ENCODE measurements at places on chromosomes 2 and 18.

DNA sequence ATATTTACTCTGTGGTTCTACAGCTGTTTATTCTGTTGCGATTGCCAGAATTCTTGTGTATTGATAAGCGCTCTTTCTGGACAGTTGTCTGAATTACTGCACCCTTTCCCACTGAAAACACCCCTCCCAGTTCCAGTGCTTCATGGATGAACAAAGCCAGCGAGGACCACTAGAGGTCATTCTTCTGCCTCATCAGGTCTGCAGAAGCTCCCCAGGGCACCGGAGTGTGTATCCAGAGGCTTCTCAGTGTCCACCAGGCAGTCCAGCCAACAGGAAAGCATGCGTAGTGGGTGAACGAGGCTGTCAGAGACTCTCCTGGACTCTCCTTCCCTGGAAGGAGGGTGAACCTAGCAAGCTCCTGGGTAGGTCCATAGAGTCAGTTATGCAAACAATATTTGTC lies 40.6 kb upstream of the INHBB start:
- no peak for DNase-seq

GRCh38 chr18:6775702-6776101 lies 46.2 kb downstream of the ARHGAP28 start:
- DNase-seq = no peak

- DNase-seq = no peak
Observed at GRCh38 chr18:25825056-25825455, 265.4 kb downstream of the SS18 start.

- no peak for DNase-seq
Observed at GRCh38 chr2:148627224-148627623, 17.3 kb upstream of the EPC2 start.

DNA sequence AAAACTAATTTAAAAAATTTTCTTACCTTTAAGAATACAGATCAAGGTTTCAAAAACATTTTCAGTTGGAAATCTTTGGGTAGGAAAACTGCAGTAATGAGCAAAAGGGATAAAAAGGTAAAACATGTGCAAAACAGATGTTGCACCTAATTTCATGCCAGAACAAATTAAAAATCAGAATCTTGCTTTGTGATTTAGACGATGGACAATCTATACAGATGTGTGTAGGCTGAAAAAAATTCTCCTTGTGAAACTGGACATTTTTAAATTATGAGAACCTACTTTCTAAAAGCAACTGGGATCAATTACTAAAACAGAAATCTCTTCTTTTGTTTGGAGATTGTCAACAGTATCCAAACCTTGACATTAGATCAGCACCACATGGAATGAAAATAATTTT lies 183.2 kb upstream of the ITGA4 start:
- DNase-seq = no peak

DNA sequence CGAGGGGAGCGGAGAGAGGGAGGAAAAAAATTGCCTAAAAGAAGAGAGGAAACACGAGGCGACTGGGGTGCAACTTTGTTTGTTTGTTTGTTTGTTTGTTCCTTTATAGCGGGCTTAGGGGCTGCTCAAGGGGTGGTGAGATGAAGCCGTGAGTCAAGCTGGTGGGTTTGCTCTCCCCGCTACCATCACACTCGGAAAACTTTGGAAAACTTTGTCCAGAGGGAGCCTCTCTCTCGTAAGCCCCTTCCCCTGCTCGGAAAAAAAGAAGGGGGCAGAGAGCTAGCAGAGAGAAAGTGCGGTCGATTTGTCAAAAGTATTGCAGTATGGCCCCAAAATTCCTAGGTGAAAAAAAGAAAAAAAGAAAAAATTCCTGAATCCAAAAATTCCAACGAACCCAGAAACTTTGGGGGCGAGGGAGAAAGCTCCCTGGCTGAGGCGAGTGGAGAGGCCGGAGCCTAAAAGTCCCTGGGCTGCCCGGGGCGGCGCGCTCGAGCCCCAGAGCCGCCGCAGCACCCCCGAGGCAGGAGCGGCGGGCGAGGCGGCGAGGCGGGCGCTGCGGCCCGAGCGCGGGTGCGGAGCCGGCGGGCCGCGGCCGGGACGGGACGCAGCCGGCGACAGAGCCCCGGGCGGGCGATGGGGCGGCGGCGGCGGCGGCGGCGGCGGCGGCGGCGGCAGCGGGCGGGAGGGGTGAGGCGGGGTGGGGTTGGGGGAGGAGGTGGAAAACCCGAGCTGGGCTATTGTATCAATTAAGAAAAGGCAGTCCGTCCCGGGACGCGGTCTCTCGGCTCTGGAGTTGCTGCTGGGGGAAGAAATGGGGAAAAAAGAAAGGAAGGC lies 558 bp upstream of the CYP26B1 start:
- no peak for DNase-seq

- DNase-seq = no peak
Observed at GRCh38 chr2:119820275-119820674, 60.6 kb downstream of the PTPN4 start.

DNA sequence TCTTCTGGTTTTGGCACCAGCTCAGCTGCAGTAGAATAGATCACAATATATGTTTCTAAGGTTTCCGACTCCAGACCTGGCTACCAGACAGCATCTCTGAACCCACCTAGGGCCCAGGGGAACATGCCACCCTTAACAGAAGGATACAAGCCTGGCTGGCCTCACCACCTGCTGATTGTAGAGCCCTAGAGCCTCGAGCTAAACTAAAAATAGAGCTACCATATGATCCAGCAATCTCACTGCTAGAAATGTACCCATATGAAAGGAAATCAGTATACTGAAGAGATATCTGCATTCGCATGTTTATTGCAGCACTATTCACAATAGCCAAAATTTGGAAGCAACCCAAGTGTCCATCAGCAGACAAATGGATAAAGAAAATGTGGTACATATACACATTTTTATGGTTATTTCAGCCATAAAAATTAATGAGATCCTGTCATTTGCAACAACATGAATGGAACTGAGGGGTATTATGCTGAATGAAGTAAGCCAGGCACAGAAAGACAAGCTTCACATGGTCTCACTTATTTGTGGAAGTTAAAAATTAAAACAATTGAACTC lies 242.4 kb upstream of the SLC39A10 start:
- DNase-seq = no peak

DNA sequence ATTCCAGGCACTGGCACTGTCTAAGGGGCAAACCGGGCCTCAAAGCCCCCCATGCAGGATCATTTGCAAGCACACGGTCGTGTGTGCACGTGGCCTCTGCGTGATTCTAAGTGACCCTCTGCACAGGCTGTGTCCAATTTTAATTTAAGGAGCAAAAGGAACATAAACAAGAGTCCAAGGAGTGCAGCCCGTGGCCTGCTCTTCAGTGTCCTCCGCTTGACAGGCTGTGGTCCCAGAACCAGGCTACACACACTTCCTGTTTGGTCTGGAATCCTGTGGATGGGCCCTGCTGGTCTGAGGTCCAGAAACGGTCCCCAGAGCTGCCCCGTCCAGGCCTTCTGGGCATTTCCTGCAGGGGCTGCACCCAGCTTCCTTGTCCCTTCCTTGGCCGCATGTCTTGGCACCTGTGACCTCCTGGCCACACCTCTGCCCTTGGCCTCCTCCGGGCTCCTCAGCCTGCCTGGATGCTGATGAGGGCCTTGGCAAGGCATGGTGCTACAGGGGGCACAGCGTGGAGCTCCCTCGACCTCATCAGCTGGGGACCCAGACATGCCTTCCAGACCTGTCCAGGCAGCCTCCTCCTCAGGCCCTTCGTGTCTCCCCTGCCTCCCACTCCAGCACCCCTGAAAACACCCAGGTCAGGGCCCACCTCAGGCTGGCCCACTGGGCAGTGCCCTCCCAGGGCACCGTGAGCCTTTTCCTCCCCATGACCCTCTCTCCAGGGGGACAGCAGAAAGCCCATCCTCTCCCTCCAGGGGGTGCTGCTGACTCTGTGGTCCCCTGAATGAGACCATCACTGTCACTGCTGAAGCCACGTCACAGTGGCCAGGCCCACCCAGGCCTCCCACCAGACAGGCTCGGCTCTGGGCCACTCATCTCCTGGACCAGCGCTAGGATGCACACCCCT lies 136.4 kb upstream of the GPC1 start:
- no peak for DNase-seq

DNA sequence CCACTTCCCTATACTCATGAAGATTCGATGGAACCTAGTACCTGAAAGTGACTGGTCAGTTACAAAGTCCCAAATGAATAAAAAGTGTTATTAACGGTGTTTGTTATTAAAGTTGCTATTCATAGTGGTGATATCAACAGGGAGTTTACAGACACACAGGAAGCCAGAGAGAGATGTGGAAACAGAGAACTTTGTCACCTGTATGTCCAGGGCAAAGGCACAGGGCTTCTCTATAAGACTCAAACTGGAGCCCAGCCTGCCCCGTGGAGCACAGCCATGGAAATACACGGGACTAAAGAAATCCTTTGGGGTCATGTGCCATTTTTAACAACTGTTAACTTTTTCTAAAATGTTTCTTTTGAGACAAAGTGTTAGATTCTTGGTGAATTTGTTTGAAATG lies 68.5 kb downstream of the KLF7 start:
- no peak for DNase-seq

DNA sequence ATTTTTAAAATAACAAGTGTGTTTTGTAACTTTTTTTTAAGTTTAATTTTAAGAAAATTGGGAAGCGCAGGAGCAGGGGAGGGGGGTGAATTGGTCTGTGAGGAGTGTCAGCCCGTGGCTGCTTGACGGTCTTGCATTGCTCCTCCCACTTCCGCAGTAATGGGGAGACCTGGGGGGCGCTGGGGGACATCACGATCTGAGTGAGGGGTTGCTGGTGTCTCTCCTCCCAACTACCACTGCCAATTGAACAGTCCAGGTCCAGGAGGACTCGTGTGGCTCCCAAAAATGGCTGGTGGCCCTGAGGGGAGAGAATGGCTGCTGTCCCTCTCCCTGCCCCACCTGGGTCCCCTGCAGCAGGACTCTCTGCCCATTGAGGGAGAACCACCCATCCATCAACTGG lies 57.4 kb upstream of the SMAD7 start:
- no peak for DNase-seq

GRCh38 chr2:178911039-178911438 lies 103.8 kb upstream of the TTN start:
- DNase-seq = no peak

- DNase-seq = no peak
Observed at GRCh38 chr2:161796192-161796591, 172.0 kb downstream of the SLC4A10 start.

- no peak for DNase-seq
Observed at GRCh38 chr2:212299943-212300342, 238.7 kb downstream of the ERBB4 start.

GRCh38 chr2:100964222-100964621 lies 37.9 kb upstream of the RPL31 start:
- no peak for DNase-seq

- peak; percentile 78 for DNase-seq
Observed at GRCh38 chr2:8004250-8004681, 677.6 kb upstream of the ID2 start.

GRCh38 chr2:8231902-8232301 lies 450.0 kb upstream of the ID2 start:
- no peak for DNase-seq

GRCh38 chr2:215981115-215981514 lies 32.2 kb downstream of the MREG start:
- DNase-seq = no peak

DNA sequence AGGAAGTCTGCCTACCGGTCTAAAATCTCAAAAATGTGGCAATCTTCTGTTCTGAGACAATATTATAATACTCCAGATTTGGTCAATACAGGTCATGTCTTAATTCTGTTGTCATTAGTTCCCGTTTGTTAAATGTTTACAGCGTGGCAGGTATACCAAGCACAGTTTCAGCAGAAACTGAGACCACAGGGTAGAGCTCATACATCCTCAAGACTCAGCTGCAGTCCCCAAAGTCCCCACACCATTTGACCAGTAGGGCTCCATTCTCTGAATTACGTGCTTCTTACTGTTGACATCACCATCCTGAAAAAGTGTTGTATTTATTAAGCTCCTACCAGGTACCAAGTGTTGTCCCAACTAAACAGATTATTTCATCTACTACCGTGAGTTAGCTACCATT lies 157.1 kb downstream of the MC4R start:
- DNase-seq = no peak

DNA sequence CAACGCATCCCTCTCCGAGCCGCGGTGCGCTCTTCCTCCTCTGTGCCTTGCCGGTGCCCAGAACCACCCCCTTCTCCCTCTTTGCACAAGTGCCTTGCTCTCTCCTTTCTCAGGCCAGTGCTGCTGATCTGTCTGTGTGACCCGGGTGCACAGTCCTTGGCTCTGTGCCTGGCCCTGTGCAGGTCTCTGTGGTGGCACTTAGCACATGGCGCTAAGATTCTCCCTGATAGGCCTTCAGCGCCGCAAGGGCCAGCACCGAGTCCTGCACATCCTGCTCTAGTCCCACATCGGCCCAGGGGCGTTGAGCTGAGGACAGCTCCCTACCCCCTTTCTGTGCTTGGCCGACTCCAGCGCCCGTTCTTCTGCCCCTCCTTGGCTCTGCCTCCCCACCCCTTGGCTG lies 136.1 kb downstream of the NEDD4L start:
- DNase-seq = no peak

DNA sequence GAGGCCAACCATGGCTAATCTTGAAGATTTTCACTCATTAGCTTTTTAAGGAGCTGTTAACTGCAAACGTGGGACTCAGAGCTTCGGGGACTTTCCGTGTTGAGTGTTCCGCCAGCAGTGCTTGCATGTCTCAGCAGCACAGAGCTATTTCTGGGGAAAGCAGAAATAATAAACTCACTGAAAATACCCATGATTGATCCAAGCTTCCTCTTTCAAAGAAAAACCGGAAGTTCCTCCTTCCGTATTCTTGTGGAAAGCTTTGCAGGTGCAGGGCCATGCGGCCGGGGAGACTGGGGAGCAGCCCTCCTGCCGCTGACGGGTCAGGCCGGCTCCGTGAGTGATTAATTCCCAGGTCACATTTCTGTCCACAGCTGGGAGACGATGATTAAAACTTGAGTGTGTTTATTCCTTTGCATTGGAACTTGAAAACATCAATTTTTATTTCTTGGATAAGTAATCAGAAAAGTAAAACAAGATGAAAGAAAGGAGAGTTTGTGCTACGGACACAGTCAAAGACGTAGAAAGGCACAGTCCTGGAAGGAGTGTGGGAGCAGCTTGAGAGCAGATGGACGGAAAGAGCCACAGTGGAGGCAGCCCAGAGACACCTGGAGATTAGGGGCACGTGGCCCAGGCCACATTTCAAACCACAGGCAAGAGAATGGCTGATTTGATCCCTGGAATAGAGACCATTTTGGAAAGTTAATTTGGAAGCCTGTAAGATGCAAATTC lies 54.2 kb upstream of the CTDP1 start:
- peak; percentile 82 for DNase-seq

DNA sequence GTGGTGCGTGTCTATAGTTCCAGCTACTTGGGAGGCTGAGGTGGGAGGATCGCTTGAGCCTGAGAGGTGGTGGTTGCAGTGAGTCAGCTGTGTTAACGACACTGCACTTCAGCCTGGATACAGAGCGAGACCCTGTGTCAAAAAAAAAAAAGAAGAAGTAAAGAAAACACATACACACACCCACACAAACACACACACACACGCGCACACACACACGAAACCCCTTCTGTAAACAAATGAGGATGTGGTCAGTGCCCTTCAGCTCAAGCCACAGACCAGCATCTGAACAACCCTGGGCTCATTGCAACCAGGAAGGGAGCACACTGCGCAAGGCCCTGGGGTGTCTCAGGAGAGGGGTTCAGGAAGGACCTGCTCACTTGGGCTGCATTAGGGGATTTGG lies 47.9 kb upstream of the KCNF1 start:
- peak; percentile 68 for DNase-seq

Measured in CD14-positive monocyte (primary cell).